NCI-H748 treated with DMSO at 0.1 percent for 48 hours (cell line): ENCODE measurements at places on chromosomes 2 and 18.
A peak's percentile ranks its signal among the peaks of the same experiment; 100 is the strongest.

- DNase-seq, result no peak
These were observed 23.2 kb downstream of the FAM124B start for GRCh38 chr2:224378701-224379097.

DNA sequence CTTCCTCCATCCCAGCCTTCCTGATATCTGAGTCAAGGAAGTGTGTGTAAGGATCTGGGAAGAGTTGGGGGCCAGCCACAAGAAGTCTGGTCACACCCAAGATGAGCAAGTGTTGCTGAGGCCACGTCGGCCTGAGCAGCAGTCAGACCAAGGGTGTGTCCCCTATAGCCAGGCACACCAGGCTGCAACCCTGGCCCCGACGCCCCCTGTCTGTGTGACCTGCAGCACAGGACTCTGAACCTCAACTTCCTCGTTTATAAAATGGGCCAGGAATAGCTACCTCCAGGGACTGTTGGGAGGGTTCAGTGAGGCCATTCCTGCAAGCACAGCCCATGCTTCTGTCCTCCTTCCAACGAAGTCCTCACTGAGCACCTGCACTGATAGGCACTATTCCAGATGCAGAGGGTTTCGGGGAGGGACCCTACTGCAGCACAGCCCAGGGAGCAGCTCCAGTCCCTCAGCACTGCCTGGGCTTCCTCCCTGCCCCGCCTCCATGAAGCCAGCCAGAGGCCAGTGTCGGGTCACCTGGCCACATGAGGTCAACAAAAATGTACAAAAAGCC is 13.3 kb downstream of the LIMS2 start:
- no peak for DNase-seq

- no peak for DNase-seq
These were observed 45.3 kb downstream of the DGKD start for GRCh38 chr2:233399306-233400225.

GRCh38 chr2:83901317-83901716 is 557.8 kb downstream of the SUCLG1 start:
- no peak for DNase-seq

DNA sequence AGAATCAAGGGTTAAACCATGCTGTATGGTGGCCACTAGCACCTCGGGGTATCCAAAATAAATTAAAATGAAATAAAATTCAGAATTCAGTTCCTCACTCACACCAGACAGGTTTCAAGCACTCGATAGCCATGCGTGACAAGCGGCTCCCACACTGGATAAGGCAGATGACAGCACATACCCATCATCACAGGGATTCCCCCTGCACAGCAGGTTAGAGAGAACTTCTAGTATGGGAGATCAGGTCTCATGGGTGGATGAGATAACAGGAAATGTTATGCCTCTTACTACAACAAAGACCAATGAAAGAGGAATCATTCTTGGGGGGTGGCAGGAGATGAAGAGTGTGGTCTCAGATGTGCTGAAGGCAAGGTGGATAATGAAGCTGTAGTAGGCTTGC is 121.9 kb upstream of the ACAA2 start:
- DNase-seq, result no peak

- peak; percentile 13 for DNase-seq
These were observed 156.2 kb upstream of the NABP1 start for GRCh38 chr2:191521608-191522208.

DNA sequence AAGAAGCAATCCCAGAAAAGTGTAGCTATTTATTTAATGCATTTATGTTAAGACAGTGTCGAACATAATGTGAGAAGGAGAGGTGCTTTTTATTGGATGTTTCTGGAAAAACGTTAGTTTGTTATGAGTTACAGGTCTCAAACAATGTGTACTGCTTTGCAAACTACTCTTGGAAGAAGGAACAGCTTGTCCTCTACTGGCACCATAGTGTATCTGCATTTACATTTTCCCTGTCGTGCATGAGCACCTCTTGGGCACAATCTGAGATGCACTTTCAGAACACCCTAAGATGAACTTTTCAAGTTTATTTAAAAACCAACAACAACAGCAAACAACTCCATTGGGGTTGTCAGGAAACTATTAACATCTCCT is 22.8 kb downstream of the CCNYL1 start:
- DNase-seq, result no peak

DNA sequence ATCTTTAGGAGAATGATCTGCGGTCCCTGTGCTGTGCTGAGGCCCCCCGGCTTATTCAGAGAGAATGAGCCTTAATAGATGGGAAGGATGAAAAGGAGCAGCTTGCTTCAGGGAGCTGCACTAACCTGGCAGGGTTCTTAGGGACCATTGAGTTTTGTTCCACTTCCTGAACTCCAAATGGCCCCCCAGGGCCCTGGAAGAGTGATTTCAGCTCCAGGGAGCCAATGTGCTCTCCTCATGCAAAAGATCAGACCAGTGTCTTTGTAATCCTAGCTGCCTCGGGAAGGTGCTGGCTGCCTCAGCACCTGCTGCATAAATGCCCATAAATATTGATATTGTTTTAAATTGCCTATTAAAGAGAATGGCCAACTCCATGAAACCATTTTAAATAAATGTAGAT is 210.2 kb downstream of the NCK2 start:
- DNase-seq, result no peak

DNA sequence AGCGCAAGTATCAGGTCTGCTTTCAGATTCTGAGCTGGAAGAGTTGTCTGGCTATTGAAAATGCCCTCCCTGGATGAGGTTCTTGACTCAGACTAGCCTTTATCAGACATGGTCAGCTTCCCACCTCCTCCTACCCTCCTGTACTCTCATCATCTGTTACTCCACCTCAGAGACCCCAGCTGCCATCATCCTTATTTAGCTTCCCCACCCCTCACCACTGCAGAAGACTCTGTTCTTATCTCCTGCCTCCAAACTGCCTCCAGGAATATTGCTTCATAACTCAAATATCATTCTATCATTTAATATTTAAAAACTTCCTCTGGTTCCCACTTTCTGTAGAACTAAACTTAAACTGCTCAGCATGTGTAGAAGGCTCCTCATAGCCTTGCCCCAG is 31.1 kb upstream of the PPP3R1 start:
- no peak for DNase-seq

DNA sequence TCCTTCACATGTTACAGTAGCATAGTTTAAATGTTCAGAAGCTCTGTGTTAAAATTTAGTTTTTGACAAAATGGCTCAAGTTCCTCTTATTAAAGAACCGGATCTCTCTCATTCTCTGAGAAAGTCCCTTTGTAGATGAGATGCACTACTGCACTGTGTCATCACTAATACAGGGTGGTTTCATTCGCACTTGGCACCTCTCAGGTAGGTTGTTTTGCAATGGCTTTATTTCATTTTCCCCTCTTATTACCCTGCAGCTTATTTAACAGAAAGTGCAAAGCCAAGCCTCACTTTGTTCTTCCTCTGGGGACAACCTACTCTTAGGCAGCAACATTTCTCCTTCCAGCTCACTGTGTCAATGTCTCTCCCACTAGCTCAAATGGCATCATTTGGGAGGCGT is 185.1 kb downstream of the DLGAP1 start:
- DNase-seq, result no peak

- no peak for DNase-seq
These were observed 314.4 kb downstream of the ALK start for GRCh38 chr2:29607038-29607420.

DNA sequence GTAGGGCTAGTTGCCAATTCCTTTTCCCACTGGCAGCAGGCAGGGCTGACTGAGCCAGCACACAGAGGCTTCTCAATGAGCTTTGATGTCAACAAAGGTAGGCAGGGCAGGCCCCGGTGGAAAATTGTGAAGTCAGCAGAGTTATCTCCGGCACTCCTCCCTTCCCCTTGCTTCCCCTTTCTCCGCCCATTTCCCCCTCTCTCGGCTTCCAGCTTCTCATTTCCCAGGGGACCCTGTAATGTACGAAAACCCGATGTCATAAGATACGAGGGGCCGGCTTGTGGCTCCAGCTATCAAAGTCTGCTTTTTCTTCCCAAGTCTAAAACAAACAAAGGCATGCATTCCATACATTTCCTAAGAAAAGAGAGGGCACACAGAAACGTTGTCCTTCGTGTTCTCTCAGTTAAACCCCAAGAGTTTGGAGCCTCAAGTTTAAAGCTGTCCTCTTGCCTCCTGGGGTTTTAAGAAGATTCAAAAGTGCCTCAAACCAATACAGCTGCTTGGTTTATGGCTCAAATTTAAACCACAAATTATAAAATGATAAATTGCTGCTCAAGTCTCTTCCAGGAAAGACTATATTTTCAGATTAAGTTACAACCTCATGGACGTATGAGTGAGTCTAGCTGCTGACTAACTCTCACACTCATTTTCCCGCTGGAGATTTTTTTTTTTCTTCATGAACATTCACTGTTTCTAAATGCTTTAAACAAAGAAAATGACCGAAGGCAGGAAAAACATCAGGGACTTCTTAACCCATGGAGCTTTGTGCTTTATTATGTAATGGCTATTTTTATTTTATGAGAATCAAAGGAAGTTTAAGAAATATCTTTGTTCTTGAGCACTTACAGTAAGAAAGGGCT is 27.2 kb upstream of the EML4 start:
- DNase-seq, result peak; percentile 29

DNA sequence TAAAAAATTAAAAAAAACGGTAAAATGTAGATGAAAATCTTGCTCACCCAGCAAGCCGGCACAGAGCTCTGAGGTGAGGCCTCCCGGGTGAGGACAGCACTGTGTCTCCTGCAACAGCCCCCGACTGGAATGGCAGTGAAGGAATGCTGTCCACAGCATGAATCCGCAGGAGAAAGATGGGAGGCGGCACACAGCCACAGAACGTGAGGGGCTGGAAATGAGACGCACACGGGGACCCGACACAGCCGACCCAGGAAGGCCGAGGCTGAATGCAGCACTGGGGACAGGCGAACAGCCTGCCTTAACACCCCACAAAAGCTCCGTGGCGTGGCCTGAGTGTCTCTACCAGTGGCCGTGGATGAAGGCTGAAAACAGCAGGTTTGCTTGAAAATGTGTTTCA is 34.7 kb downstream of the BOK start:
- no peak for DNase-seq

DNA sequence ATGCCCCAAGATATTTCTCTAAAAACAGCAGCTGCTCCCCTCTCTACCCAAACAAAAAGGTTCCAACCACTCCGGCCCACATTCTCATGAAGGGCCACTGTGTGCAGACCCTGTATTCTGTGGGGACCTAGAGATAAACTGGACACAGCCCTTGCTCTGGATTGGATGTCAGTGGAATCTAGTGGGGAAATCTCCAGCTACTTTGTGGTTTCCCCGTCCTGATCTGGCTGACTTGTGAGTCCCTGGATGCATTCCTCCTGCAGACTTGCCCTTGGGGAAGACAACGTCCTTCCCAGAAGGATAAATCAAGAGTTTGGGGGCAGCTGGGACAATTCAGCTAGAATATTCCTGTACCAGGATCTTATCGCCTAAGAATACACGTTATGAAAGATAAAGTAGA is 151.1 kb downstream of the FSHR start:
- no peak for DNase-seq

DNA sequence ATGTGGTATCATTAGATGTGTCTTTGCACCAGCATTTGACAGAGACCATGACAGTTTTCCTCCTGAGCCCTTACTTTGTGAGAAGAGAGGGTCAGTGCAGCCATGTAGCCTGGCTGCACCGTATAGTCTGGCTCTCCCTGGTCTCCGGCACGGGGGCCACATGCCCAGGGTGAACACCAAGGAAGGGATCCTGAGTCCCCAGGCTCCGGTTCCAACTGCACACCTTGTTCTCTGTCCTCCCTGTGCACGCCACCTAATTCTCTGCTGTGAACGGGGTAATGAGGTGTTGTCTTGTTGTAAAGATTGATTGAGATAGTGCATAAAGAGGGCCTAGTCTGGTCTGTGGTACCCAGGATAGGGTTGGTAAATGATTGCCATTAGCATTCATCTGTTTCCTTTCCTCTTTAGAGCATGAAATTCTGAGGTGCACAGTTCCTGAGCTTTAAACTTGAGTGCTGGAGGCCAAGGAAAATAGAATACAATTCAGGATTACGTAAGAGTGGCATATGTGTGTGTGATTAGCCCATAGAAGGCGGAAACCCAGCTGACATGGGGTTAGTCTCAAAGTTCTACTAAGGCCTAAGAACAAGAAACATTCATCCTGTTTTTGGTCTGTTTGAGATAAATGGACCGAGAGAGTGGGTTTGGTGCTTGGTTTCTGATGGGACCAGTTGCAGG is 55.5 kb downstream of the NCK2 start:
- no peak for DNase-seq

DNA sequence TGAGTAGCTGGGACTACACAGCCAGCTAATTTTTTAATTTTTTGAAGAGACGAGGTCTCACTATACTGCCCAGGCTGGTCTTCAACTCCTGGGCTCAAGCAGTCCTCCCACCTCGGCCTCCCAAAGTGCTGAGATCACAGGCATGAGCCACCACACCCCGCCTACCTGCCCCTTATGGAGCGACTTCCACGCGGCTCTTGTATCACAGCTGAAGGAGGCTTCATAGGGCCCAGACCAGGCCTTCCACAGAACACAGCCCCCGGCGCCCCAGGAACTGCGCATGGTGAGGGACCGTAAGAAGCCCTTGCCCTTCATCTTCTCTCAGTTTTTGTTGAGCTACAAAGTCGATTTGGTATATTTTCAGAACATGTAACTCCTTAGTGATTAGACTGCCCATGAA is 220.3 kb downstream of the KLHL29 start:
- DNase-seq, result no peak

DNA sequence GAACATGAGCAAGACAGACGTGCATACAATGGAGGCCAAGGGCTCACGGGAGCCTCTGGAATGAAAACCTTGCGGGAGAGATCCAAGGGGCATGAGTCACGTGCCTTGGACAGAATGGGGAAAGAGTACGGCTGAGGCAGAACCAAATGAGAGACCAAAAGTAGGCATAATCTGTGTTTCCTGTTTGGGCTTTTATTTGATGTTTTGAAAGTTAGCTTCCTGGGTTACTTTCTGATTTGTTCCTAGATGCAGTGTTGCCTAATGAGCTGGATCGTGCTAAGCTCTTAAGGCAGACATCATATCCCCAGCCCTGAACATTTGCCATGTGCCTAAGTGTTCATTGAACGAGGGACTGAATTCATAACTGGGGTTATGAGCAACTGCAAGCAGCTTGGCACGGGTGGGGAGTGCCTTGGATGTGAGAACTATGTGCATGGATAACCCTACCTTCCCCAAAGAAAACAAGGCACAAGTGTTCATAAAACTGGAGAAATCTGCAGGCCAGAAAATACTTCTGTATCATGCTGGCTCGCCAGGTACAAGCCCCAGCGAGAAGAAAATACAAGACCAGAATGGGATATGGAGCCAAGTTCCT is 60.3 kb upstream of the RPL31 start:
- no peak for DNase-seq

GRCh38 chr18:59941331-59941730 is 41.5 kb downstream of the PMAIP1 start:
- DNase-seq, result no peak
